ENCODE measurements at places on chromosomes 7 and 10.

GRCh38 chr7:121138262-121138933 is 149.9 kb downstream of the CPED1 start:
- DNase-seq: peak; percentile 28

GRCh38 chr7:152862006-152862405 is 102.5 kb downstream of the ACTR3B start:
- no peak for DNase-seq

GRCh38 chr7:111101856-111102646 is 11.1 kb downstream of the LRRN3 start:
- DNase-seq: no peak

DNA sequence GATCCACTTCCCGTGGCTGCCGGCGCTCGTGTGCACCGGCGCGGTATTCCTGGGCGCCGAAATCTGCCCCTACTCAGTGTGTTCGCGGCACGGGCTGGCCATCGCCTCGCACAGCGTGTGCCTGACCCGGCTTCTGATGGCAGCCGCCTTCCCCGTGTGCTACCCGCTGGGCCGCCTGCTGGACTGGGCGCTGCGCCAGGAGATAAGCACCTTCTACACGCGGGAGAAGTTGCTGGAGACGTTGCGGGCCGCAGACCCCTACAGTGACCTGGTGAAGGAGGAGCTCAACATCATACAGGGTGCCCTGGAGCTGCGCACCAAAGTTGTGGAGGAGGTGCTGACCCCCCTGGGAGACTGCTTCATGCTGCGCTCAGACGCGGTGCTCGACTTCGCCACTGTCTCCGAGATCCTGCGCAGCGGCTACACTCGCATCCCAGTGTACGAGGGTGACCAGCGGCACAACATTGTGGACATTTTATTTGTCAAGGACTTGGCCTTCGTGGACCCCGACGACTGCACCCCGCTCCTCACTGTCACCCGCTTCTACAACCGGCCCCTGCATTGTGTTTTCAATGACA is 1.3 kb downstream of the CNNM1 start:
- DNase-seq: no peak

DNA sequence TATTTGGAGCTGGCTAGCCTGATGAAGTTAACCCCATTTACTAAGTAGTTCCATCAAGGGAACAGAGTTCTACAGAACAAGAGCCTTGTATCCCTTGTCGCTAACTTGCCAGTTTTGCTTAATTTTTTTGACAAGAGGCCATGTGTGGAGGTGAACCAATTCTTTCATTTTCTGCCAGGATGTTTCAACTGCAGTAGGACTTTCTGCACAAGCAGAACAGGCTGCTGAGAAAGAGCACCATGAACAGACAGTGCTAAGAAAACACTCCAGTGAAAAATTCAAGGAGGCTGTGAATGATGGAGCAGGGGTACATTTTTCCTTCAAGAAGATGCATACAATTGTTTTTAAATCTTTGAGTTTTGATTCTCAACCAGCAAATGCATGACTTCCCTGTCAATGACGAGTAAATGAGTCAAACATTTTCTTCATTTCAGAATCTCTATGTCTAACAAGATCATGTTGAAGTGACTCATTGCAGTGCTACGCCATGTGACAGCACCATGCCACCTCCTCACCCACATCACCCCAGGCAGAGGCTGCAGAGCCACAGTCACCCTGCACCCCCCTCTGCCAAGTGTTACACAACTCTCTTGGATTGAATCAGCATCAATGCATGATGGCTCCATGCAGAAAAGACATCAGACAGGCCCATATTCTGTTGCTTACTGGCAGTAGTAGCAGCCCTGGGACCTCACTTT is 193.1 kb downstream of the COBL start:
- no peak for DNase-seq

DNA sequence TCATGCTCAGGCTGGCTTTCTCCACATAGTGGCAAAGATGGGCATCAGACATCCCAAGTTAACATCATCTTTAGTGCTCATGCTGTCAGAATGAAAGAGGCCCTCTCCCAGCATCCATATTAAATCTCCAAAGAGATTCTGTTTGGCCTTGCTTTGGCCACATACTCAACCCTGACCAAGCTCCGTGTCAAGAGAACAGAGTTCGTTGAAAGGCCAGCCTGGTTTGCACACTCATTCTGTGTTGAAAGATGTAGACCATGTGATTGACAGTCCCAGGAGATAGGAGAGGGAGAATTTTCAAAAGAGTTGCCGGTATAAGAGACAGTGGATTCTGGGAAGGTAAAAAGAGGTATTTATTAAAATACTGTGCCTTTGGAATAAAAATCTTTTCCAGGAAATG is 19.7 kb downstream of the MET start:
- DNase-seq: no peak

DNA sequence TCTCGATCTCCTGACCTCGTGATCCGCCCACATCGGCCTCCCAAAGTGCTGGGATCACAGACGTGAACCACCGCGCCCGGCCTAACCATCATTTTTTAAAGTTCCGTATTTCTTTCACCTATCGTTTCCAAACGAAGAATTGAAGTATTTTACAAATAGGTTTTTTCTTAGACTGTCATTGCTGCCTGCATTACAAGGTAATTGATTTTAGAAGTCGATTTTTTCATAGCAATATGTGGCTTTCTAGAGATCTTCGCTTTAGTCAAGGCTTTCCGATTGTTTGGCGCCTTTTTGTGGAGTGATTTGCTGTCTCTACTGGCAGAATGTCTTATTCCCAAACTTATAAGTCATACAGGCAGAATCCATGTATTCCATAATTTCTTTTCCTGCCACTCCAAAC is 109.2 kb downstream of the TRIL start:
- no peak for DNase-seq

DNA sequence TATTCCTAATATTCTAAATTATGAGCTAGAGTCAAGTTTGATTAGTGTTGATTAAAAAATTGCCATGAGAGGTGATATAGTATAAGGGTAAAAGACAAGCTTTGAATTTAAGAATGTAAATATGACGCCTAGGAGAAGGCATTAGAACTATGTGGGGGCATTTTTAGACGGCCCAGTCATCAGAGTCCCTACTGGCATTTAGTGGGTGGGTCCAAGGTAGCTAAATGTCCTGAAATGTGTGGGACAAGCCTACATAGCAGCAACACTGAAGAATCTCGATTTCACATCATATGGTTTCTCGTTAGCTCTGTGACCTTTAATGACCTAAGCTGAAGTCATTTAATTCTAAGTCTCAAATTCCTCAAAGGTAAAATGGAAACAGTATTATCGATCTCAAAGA is 133.5 kb downstream of the SGMS1 start:
- no peak for DNase-seq

DNA sequence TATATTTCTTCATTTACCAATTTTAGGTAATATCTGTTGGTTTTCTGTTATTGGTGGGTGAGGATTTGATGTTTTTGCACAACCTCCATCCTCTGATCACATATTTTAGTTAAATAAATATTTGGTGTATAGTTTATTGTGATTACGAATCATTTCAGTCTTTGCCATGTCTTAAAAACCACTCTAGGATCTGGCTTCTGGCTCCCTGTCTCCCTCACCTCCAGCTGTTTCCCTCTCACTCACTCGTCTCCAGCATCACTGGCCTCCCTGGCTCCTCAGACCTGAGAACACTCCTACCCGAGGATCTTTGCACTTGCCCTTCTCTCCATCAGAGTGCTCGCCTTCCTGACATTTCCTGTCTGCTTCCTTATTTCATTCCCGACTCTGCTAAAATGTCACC is 50.7 kb upstream of the NRF1 start:
- DNase-seq: no peak

GRCh38 chr7:38299275-38299931 is 26.0 kb upstream of the TARP start:
- no peak for DNase-seq

GRCh38 chr10:17669185-17669872 is 25.4 kb downstream of the STAM start:
- DNase-seq: peak; percentile 34

DNA sequence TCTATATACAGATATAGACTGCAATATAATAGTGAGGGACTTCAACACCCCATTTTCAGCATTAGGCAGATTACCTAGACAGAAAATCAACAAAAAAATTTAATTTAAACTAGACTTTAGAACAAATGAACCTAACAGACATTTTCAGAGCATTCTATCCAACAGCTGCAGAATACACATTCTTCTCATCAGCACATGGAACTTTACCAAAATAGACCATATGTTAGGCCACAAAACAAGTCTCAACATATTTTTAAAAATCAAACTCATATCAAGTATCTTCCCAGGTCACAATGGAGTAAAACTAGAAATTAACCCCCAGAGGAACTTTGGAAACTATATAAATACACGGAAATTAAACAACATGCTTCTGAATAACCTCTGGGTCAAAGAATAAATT is 169.6 kb downstream of the MTERF1 start:
- no peak for DNase-seq

DNA sequence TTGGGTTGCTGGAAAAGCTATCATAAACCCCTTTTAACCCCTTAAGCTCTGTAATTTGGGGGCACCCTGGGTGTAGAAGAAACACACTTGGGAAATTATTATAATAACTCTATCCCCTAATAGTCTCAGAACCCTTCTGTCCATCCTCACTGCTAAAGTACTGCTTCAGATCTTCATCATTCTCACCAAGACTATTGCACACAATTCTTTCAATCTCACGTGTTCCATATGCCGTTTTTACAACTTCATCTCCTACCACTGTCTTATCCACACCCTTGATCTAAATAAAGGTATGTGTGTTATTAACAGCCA is 15.8 kb downstream of the ANKRD22 start:
- no peak for DNase-seq

DNA sequence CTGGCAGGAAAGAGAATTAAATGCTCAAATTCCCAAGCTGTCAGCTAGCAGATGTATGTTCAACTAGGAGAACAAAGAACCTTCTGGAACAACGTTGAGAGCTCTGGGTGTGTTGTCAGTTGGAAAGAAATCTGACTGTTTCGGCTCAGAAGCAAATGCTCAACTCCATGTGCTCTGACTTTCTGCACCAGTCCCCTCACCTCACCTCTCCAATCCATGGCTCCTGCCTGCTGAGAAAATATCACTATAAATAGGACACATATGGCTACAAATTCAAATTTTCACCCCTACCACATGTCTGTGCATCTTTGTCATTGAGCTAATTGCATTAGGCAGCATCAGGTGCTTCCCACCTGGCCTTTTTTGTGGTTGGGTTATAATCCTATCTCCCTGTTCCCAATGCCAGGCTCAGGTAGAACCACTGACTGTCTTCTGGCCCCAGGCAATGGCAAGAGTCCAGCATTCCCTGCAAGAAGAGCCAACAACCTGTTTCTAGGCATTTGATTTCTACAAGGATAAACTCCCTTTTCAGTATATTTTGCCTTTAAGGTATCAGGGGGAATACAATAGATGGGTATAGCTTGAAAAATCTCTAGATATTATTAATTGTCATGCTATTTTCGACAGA is 142.6 kb upstream of the LSM8 start:
- DNase-seq: no peak

DNA sequence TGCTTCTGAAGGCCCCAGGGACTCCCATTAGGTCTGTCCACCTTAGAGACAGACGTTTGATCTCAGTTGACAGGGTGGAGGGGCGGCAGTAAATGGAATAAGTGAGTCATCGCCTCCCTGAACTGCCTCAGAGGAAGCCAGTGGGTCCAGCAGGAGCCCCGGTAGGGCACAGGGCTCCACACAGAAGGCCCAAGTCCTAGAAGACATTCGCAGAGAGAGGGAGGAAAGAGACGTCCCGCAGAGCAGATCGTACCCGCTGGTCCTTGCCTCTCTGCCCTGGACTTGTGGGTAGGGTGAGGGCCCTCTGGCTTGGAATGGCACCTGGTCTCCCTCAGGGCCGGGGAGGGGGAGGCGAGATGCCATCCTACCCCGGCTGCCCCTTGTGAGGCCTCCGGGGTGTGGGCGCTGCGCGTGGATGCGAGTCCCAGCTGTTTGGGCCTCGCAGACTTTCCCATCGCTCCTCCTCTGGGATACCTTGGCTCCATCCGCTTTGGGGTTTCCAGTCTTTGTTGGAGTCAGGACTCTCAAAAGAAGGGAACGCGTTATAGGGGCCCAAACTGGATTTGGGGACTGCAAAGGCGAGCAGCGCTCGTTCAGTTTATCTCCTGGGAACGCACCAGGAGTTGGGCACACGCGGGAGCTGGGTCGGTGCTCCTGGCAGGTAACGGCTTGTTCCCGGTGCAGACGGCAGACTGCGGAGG is 5.1 kb downstream of the TLX1 start:
- DNase-seq: no peak

DNA sequence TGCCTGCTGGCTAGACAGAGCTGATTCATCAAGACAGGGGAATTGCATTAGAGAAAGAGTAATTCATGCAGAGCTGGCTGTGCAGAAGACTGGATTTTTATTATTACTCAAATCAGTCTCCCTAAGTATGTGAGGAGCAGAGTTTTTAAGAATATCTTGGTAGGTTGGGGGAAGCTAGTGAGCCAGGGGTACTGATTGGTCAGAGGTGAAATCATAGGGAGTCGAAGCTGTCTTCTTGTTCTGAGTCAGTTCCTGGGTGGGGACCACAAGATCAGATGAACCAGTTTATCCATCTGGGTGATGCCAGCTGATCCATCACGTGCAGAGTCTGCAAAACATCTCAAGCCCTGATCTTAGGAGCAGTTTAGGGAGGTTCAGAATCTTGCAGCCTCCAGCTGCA is 39.8 kb downstream of the FOXI2 start:
- no peak for DNase-seq

DNA sequence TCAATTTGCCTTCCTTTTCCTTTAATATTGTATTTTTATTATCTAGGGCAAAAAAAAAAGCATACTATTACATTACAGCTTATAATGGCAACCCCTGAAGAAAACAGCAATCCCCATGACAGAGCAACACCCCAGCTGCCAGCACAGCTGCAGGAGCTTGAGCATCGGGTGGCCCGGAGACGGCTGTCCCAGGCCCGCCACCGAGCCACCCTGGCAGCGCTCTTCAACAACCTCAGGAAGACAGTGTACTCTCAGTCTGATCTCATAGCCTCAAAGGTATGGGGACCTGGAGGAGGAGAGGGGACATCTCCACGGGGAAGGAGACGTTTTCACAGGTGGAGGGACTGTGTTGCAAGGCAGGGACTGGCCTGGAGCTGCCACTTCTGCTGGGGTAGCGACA is 6.8 kb downstream of the STRA8 start:
- no peak for DNase-seq

DNA sequence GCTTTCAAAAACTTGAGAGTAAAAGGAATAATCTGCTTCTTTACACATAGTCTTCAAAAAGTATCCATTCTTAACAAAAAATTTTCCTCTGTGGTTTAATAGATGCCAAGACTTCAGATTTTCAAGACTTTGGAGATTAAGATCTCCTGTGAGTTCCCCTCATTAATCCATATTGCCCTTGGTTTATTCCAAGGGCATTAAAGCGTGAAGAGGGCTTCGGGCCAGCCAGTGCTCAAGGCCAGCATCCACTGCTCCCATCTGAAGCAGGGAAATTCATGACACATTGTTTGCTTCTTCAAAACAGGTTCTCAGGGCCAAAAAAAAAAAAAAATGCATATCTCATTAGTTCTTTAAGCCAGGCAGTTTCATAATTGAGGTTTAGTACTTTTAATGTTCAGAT is 137.3 kb upstream of the RHOBTB1 start:
- DNase-seq: no peak

GRCh38 chr7:46285878-46286277 is 364.8 kb upstream of the IGFBP3 start:
- DNase-seq: no peak

Data from memory B cell (primary cell).